ENCODE measurements at places on chromosomes 7 and 10.

DNA sequence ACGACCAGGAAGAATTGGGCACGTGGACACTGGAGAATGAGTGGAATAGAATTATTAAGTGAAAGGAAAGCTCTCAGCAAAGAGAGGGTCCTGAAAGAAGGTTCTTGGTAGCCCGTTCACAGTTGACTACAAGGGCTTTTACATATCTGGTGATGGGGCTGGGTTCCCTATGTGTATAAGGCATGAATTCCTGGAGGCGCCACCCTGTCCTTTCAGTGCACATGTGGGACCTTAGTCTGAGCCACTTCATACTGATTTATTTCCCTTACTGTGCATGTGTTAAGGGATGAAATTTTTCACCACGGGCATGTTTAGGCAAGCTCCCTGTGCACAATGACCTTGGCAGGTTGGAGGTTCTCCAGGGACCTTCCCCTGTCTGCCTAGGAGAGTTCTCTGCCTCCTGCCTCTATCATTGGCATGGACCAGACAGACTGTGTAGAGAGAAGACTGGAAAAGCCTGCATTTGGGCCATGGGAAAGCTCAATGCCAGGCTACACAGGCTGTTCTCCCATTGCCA, 145.9 kb upstream of the ITGB1 start:
- no peak for DNase-seq

DNA sequence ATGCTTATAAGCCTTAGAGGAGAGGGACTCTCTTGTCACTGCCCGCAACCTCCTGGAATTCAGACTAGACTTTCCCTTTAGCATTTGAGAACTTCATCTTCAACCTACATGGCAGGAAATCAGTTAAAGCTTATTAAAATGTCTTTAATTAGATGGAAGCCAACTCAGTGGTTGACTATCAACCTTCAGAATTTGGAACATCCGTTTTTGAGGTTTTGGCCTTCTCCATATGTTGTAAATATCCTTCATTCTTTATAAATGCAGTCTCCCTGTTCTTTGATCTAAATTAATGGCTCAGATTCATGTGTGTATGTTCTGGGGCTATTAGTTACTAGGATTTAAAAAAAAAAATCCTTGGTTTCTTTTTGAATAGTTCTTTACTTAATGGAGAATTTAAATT, 85.0 kb downstream of the ANKRD61 start:
- DNase-seq, result no peak

DNA sequence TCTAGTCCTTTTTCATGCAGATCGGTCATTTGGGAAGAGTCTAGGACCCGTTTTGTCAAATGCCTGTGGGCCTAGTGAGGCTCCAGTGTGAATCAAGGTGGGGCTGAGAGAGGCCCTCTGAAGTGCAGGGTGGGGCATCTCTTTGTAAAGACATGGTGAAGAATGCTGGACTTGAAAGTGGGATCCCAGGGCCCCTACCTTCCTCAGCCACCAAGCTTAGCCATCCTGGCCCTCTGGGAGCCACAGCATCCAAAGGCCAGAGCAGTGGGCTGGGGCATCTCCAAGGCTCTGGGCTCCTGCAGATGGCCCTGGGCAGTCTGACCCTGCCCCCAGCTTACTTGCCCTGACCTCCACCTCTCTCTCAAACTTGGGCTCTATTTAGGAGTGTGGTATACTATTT, 78.5 kb downstream of the ADCY1 start:
- DNase-seq, result no peak

- no peak for DNase-seq
Measured at GRCh38 chr7:26684447-26684846, 179.9 kb downstream of the SKAP2 start.

DNA sequence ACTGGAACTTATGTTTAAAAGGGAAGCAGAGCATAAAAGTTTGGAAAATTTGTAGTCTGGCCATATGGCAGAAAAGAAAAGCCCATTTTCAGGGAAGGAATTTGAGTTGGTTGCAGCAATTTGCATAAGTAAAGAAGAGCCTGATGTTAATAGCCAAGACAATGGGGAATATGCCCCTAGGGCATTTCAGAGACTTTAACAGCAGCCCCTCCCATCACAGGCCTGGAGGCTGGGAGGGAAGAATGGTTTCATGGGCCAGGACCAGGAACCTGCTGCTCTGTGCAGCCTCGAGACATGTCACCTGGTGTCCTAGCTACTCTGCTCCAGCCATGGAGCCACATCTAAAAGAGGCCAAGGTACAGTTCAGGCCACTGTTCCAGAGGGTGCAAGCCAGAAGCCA, 35.3 kb downstream of the HTR7 start:
- no peak for DNase-seq
